ENCODE measurements at places on chromosomes 11 and 22.
A peak's percentile ranks its signal among the peaks of the same experiment; 100 is the strongest.

DNA sequence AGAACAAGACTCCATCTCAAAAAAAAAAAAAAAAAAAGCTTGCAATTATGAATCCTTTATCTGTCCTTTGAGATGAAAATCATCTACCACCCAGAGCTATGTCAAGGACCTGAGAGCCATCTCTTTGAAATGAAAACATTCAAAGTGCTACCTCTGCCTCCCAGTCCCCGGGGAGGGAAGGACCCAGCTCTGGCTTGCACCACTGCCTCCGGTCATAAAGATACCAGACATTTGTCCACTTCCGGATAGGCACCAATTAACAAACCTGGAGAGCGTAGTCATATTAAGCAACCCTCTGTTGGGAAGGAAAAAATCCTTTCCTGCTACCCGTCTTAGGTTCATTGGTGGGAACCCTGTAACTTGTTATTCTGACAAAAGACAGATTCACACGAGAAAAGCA is 98.6 kb downstream of the ARHGAP8 start:
- DNase-seq, result no peak

GRCh38 chr22:32534252-32535235 is 59.9 kb downstream of the FBXO7 start:
- DNase-seq, result no peak

- DNase-seq, result peak; percentile 95
Observed at GRCh38 chr11:10375280-10375971, 70.6 kb downstream of the ADM start.

- no peak for DNase-seq
Observed at GRCh38 chr11:132858223-132858622, 674.1 kb downstream of the OPCML start.

GRCh38 chr11:12118949-12119348 is 8.6 kb downstream of the MICAL2 start:
- DNase-seq, result no peak

GRCh38 chr11:44985721-44986120 is 35.0 kb upstream of the TP53I11 start:
- no peak for DNase-seq

- DNase-seq, result peak; percentile 32
Observed at GRCh38 chr11:79940974-79941735, 500.3 kb upstream of the TENM4 start.

- DNase-seq, result no peak
Observed at GRCh38 chr22:36435516-36436415, 45.7 kb downstream of the TXN2 start.

DNA sequence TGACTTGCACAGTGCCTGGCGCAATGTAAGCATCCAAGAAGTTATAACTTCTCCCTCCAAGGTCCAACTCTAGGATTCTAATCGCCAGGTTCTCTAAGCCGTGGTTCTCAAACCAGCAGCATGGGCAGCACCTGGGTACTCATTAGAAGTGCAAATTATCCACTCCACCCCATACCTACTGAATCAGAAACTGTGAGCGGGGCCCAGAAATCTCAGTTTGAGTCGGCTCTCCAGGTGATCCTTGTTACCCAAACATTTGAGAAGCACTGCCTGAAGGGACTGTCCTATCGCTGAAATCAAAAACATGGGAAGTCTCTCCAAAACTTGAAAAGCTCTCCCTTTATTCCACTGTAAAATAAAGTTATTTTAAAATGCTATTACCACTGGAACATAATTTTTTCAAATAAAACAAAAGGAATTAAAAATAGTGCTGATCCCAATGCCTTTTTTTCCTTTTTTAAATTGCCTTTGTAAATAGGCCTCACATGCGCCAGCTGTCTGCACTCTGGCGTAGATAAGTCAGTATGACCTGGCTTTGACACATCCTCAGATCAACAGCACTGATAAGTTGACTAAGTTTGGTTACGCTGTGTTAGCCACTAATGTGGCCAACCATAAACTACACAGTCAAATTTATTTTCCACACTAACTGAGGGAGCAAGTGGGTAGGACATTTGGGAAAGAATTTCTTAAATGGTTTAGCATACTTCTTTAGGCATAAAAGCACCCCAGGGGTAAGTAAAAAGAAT is 8.4 kb upstream of the CTR9 start:
- no peak for DNase-seq

DNA sequence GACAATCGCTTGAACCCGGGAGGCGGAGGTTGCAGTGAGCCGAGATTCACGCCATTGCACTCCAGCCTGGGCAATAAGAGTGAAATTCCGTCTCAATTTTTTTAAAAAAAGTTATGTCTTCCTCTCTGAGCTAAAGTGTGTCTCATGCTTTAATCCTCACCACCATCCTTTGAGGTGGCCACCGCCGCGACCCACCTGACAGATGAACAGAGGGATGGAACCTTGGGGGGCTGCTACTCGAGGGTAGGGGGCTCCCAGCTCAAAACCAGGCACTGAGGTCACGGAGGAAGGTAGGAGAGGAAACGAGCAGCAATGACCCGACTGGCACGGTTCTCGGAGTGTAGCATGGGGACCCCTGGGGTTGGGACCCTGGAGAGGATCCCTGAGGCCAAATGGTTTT is 10.7 kb upstream of the POLDIP3 start:
- no peak for DNase-seq

GRCh38 chr11:64803158-64803845 is at the start of gene MAP4K2:
Gene MAP4K2 (minus strand): TSS chr11:64803214. CDS start chr11:64803149, 65 bp downstream.
- peak; percentile 40 for DNase-seq

DNA sequence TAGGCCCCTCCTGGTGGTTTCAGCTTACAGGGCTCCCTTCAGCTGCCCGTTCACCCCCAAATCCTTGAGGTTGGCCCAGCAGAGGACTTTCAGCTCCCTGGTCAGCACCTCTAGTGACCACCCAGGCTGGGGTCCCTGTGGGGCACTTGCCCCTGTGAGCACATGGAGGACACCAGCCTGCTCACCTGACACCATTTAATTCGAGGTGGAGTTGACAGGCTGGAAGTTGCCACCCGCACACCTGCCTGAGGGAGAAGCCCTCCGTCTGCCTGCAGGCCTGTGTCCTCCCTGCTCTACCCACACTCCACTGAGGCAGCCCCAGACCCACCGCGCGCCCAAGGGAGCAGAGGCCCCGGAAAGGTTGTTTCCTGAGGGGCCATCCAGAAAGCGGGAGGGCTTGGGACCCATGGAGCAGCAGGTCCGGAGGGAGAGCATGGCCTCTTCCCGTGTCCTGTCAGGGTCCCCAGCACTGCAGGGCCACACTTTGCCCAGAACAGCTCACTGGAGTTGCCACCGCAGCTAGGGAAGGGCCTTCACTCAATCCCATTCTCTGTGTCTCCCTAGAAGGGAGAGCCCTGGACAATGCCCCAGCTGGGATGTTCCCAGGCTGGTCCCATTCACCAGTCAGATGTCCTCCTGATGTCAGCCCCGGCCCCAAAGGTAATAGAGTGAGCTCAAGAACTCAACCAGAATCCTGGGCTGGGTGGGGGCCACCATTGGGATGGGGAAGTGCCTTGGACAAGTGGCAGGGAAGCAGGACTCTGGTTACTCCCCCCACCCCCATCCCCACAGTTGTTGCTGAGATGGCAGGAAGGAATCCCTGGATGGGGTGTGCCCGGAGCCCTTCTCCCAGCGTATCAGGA is 82.4 kb downstream of the MED15 start:
- no peak for DNase-seq

- DNase-seq, result no peak
Observed at GRCh38 chr22:19346677-19347265, 55.3 kb upstream of the CLTCL1 start.

DNA sequence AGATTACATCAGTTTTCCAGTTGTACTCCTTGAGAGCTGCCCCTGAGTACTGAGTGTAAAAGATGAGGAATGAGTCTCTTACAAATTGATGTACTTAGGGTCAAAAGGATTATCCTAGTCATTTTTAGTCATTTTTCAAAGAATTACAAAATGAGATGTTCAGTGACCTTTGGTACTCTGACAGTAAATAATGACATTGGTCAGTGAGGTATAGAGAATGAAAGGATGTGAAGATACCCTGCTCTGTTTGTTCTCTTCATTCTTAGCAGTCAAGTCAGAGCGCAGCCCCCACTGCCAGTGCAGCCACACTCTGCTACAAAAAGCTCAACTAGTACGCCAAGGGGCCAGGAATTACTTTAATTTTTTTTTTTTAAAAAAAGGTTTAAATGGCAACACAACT is 4.1 kb upstream of the ESAM start:
- DNase-seq, result no peak

- no peak for DNase-seq
Observed at GRCh38 chr11:61186504-61186903, 16.8 kb upstream of the PGA3 start.

DNA sequence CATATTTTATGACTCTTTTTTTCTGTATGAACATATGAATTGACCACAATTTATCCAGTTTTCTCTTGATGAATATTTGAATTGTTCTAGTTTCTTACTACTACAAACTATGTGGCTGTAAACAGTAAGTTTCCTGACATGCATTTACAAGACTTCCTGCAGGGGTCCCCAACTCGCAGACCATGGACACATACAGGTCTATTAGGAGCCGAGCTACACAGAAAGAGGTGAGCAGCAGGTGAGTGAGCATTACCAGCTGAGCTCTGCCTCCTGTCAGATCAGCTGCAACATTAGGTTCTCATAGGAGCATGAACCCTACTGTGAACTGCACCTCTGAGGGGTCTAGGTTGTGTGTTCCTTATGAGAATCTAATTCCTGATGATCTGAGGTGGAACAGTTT is 379.4 kb downstream of the DYNC2H1 start:
- no peak for DNase-seq

- DNase-seq, result no peak
Observed at GRCh38 chr11:64484191-64485022, 106.6 kb upstream of the SLC22A12 start.

- peak; percentile 89 for DNase-seq
Observed at GRCh38 chr11:102139081-102139498, 28.8 kb downstream of the YAP1 start.

DNA sequence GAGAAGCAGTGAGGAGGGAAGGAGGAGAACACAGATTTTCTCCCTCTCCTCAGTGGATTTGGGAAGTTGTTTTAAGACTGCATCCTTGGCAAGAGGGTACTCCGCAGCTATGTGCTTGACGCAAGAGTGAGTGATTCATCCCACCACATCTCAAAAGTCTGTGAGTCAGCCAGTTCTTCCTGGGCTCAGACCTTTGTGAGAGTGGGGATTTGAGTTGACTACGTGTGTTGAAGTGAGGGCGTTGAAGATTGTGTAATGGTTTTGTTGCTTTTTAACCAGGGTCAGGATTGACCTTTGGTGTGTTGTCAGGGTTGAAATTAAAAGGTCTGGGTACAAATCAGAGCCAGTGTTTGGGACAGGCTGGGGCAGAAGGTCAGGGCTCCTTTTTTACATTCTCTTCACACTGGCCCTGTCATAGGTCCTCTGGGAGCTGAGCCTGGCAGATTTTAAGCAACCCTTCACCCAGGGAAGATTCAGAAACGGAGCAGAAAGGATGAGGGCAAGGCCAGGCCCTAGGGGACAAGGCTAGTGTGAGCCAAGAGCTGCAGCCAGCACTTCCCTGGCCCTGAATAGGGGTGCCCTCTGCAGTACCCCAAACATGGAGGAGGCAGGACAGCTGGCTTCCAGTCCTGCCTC is 4.2 kb upstream of the C11orf86 start:
- peak; percentile 98 for DNase-seq

- no peak for DNase-seq
Observed at GRCh38 chr11:92993004-92993403, 23.6 kb downstream of the MTNR1B start.

DNA sequence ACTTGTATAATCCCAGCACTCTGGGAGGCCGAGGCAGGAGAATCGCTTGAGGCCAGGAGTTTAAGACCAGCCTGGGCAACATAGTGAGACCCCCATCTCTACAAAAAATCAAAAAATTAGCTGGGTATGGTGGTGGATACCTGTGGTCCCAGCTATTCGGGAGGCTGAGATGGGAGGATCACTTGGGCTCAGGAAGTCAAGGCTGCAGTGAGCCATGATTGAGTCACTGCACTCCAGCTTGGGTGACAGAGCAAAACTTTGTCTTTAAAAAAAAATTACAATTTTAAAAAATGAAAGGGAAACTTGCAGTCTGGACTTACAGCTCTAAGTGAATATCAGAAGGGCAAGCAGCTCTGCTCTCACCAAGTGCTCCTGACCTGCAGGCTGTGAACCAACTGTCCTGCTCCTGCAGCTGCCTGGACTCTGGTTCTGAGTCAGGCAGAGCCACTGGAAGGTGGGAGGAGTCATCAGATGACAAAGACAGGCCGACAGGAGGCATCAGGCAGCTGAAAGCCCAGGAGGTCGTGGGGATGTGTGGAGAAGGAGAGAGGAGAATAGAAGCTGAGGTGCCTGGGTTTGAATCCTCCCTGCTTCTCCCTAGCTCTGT is 9.6 kb downstream of the SMTNL1 start:
- DNase-seq, result no peak

DNA sequence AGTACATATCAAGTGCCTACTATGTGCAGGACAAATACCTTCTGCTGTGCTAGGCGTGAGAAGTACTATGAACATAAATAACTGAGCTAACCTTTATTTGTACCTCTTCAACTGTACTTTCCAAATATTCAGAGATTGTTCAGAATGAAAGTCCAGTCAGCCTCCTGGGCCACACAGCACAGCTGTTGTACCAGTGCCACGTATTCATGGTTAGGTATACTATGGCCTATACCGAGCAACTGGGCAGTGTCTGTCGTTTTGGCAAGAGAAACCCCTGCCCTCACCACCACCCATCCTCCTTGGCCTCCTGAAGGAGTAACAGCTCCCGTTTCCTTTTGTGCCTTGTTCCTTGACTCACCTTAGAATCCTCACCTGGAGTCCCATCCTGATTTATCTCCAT is 53.0 kb downstream of the RASSF10 start:
- DNase-seq, result no peak

DNA sequence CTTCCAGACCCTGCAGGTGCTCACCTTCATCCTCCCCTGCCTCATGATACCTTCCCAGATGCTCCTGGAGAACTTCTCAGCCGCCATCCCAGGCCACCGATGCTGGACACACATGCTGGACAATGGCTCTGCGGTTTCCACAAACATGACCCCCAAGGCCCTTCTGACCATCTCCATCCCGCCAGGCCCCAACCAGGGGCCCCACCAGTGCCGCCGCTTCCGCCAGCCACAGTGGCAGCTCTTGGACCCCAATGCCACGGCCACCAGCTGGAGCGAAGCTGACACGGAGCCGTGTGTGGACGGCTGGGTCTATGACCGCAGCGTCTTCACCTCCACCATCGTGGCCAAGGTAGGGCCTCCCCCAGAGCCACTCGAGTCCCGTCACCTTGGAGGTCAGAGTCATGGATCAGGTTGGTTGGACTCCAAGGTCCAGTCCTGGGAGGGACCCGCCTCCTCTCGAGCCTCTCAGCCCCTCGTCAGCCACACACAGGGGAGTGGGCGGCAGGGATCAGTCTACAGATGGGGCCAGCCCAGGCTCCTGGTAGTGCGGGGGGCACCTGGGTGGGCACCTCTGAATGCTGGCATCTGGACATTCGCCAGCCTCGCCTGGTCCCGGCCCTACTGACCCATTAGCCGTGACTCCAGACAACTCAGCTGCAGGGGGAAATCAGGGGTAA is 34.8 kb upstream of the SLC22A12 start:
- no peak for DNase-seq

DNA sequence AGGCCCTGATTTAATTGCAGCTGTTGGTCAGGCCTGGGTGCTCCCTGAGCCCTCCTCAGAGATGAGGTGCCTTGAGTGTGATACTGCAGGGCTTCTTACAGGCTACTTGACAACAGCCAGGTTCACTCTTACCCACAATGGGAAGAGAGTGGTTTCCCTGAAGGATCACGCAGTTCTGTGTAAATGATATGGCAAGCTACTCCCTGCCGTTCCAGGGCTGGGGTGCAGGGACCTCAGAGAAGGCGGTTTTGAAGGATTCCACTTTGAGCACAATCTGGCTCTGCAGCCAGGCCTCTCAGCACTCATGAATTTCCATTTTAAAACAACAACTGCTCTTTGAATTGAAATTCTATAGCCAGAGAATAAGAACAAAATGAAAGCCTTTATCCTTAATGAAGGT is 92.9 kb downstream of the SLC17A6 start:
- no peak for DNase-seq

All from fibroblast of skin of left biceps (primary cell).